Stimulated activated CD4-positive, alpha-beta T cell treated with anti-CD3 and anti-CD28 coated beads, Interleukin-2, amount 100 ng/mL, for 48 hours (primary cell): ENCODE measurements at places on chromosomes 16 and 17.

DNA sequence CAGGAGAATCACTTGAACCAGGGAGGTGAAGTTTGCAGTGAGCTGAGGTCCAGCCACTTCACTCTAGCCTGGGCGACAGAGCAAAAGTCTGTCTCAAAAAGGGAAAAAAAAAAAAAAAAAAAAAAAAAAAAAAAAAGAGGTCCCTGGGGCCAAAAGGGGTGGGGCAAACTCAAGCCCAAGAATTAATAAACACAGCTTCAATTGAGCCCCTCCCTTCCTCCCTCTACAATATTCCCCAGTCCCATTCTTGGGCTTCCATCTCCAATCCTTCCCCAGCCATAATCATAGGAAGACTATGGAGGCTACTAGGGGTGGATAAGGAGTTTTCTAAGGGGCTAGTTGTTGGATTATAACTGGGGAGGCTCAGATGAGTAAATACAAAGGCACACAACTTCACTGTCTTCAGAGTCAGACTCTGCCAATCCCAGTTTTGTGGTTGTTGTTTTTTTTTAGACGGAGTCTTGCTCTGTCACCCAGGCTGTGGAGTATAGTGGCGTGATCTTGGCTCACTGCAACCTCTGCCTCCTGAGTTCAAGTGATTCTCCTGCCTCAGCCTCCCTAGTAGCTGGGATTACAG, 9.5 kb downstream of the CAVIN1 start:
- DNase-seq: no peak

DNA sequence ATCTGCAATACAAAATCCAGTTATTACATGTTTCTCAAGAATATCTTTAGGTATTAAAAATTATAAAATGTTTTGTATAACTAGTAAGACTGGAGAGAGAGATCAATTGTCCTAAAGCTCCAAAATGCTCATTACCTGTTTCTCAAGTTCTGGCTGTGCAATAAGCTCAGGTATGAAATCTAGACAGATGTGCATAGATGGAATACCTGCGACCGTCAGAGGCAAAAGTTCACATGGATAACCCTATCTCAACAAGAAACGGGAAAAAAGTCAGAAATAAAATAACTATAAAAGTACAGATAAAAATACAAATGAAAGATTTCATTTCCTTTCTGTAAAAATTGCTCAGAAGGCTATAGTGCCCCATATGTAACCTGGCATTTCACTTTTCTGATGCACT, 5.8 kb upstream of the BRIP1 start:
- no peak for DNase-seq

DNA sequence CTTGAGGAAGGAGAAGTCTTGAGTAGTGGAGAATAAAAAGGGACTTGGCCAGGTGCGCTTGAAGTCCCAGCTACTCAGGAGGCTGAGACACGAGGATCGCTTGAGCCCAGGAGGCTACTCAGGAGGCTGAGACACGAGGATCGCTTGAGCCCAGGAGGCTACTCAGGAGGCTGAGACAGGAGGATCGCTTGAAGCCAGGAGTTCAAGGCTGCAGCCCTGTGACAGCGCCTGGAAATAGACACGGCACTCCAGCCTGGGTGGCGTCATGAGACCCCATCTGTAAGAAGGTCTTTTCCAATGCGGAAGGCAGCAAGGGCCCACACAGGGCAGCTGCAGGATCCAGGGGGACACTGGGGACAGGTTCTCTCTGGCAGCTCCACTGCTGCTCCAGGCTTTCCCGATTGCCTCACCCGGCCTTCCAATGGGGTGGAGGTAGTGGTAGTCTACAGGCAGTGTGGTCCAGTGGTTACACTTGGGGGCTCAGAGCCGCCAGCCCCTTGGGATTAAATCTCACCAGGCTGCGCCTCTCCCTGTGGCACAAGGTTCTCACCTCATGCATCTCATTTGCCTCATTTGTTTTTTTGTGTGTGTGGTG, 143.4 kb downstream of the SEC14L1 start:
- no peak for DNase-seq

DNA sequence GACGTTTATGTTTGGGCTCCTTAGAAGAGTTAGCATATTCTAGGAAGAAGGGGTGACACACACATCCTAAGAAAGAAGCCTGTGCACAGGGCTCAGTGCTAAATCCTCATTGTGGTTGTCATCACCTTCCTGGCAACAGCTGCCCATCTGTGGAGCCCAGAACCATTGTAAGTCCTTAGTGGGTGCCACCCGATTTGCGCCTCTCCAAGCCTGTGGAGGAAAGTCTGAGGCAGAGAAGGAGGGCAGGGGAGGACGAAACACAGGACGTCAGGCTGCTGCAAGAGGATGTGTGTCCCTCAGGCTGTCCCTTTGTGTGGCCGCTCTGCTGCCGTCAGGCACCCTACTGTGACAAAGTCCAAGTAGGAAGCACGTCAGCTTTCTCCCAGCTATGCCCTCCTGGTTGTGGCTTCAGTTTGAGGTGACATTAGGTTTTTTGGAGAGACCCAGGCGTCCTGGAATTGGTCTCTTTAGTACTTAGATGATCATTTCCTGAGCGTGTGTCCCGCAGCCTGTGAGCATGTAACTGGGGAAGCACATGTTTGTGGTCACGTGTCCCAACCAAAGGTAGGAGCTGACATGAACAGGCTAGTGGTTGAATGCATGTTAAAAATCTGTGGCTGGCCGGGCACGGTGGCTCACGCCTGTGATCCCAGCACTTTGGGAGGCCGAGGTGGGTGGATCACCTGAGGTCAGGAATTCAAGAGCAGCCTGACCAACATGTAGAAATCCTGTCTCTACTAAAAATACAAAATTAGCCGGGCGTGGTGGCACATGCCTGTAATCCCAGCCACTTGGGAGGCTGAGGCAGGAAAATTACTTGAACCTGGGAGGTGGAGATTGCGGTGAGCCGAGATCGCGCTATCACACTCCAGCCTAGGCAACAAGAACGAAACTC, 10.7 kb downstream of the CLUAP1 start:
- no peak for DNase-seq

- DNase-seq: no peak
Measured at GRCh38 chr16:529012-529575, 1.6 kb downstream of the CAPN15 start.
